Chondrocyte (in vitro differentiated cells): ENCODE measurements at places on chromosomes 13 and 19. TPM values are rescaled to one million over a fixed set of nuclear protein-coding genes. Genes with fewer than 3 reads are reported as not detected.

DNA sequence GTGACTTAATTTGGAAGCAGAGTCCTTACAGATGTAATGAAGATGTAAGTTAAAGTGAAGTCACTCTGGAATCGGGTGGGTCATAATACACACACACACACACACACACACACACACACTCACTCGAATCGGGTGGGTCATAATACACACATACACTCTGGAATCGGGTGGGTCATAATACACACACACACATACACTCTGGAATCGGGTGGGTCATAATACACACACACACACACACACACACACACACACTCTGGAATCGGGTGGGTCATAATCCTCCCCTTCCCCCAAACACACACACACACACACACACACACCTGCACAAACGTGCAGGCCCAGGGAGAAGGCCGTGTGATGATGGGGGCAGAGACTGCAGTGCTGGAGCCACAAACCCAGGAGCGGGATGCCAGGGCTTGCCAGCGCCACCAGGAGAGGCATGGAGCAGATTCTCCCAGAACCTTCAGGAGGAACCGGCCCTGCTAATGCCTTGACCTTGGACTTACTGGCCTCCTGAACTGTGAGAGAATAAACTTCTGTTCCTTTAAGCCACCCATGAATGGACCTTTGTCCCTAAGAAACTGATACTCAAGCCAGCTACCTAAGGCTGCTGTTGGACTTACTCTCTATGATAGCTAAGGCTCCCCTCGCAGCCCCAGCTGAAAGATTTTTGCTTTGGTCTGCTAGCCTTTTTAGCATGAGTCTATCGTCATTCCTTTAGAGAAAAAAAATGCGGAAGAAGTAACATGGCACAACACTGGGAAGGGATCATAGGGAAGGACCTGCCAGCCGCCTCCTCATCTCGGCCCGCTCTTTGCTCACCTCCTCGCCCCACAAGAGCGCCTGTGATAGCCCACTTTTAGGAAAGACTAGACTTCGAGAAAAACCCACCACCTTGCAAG, 136.2 kb upstream of the RNF113B start:
- DNase-seq: no peak

DNA sequence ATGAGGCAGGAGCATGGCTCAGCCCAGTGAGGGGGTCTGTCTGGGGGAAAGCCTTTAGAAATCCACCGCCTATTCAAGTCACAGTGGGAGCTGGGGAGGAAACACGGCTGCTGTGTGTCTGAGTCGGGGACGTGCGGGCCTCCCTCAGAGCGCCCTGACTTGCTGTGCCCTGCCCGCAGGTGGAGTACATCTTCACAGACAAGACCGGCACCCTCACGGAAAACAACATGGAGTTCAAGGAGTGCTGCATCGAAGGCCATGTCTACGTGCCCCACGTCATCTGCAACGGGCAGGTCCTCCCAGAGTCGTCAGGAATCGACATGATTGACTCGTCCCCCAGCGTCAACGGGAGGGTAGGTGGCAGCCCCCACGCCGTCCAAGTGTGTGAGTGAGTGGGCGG, 137.8 kb upstream of the MCF2L start:
- no peak for DNase-seq

GRCh38 chr19:15210323-15210781, 9.6 kb upstream of the NOTCH3 start:
- no peak for DNase-seq

The MYH14 gene
- 0.68 to 10.2 TPM (median 8.6 TPM) in 3 replicates for total RNA-seq

GRCh38 chr13:105630431-105630830, 905.0 kb downstream of the EFNB2 start:
- DNase-seq: no peak

The CD37 gene
- not detected in 3 replicates for total RNA-seq

The ZNF726 gene
- 0.41 to 2.4 TPM (median 0.67 TPM) in 3 replicates for total RNA-seq

The ZNF175 gene
- total RNA-seq: 6.3 to 14.3 TPM (median 8.9 TPM) in 3 replicates

DNA sequence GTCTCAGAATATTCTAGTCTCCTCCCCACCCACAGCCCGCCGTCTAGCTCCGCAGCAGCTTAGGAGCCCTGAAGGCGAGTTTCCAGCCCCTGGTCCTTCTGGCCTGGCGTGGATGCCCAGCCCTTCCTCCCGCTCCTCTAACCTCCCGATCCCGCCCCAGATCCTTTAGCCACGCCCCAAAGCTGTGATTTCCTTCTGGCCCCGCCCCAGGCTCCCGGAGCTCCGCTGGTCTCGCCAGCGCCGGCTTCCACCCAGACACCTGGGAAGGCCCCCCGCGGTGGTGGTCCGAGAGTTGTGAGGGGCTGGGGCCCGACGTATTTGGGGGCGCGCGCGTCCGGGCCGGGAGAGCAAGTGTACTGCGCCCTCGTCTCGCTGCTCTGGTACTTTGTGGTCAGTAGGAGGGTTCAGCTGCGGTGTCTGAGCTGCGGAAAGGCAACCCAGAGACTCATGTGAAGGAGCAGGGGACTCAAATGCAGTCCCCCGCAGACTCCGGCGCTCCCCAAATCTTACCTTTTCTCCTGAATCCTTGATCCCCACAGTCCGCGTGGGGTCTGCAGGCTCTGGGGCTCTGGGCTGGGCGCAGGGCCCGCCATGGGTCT, at the start of gene CGB7:
CGB7 (minus strand) TSS at position 114 of the 599 bp plus-strand sequence. CDS start 2,374 bp downstream, outside the sequence.
- no peak for DNase-seq

The TSPAN16 gene
- total RNA-seq: not detected in 3 replicates

DNA sequence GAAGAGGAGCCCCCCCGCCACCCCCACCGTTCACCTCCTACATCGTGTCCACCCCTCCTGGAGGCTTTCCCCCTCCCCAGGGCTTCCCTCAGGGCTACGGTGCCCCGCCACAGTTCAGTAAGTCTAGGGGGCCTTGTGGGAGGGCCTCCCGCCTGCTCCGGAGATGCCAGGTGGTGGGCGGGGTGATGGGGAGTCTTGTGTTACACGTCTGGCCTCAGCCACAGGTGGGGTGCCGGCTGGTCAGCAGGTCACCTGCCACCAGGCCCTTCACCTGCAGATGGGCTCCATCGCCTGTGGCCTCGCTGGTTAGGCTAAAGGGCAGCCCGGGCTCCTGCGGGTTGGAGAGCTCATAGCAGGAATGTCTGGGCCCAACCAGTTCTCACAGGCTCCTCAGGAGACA, 8.0 kb upstream of the RPS15 start:
- DNase-seq: peak; percentile 84

The TUBB4A gene
- total RNA-seq: 0.26 to 0.99 TPM (median 0.70 TPM) in 3 replicates

GRCh38 chr19:17855280-17856152, 4.2 kb upstream of the RPL18A start:
- DNase-seq: no peak

DNA sequence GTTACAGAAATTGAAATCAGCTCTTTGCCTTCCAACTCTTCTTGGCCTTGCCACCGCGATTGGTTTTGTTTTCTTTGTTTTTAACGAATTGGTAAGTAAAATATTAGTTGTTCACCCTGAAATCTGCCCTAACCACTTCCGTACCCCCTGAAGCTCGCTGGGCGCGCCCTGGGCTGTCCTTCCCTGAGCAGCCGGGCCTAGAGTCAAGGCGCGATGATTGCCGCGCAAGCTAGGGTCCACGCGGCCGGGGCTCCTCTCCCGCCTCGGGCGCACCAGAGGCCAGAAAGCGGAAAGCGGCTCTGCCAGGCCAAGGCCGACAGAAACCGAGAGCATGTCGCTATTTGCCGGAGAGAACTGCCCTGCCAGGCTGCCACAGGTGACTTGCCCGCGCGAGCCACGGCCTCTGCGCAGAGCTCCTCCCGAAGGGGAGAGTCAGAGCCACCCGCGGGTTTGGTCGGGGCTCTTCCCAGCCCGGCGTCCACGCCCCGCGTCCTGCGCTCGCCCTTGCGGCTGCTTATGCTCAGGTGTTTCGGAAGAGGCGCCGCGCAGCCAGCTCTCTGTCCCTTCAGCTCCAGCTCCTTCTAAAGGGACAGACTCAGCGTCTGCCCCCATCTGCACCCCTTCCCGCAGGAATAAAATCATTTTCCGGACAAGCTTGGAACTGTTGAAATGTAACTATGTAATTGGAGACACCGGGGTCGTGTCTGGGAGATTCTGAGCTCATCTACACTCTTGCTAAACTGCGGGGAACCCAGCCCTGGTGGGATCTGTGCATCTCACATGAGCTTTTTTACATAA, 6.6 kb upstream of the CDX2 start:
- DNase-seq: peak; percentile 83

DNA sequence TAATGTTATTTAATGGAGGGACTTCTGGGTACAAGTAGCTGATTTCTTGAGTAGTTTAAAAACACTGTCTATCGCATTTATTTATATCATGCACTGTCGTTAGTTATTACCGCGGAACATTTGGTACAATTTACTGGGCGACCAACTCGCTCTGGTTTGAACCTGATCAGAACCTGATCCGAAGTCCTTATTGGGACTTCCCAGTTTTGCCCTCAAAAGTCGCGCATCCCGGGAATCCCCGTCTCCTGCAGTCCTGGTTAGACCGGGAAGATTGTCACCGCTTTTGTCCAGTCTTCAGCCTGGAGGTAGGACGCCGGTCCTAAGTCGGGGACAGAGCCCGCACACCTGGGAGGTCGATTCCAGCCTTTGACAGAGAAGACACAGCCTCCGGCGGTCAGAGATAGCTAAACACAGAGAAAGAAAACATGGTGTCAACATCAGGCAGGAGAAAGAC, 694 bp downstream of the CLN5 start:
- no peak for DNase-seq

The FFAR3 gene
- not detected in 3 replicates for total RNA-seq
